ENCODE measurements at places on chromosomes 12 and 14. TPM values are rescaled to one million over a fixed set of nuclear protein-coding genes. Genes with fewer than 3 reads are reported as not detected.

GRCh38 chr12:47032644-47033043 lies 46.8 kb upstream of the PCED1B start:
- DNase-seq = peak; percentile 73

GRCh38 chr14:25381498-25381897 lies 331.6 kb upstream of the STXBP6 start:
- peak; percentile 5 for DNase-seq

GRCh38 chr14:38285962-38286361 lies 30.1 kb upstream of the CLEC14A start:
- no peak for DNase-seq

DNA sequence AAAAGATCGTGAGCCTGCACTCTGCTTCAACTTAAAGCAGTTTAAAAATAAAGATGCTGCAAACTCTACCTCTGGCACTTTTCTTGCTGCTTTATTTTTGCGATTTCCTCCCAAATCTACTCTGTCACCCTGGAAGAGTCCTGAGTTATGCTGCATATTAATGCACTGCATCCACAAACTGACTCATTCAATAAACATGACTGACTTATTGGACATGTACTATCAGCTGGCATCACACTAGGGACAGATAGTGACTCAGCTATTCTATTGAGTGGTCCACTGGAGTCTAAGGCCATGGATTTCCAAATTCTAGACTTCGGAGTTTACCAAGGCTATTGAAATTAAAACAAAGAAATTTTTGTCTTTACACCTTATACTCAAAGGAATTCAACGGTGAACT lies 90.7 kb upstream of the PTPRR start:
- DNase-seq = no peak

GRCh38 chr14:67240168-67240932 lies 885 bp upstream of the PALS1 start:
- DNase-seq = no peak

DNA sequence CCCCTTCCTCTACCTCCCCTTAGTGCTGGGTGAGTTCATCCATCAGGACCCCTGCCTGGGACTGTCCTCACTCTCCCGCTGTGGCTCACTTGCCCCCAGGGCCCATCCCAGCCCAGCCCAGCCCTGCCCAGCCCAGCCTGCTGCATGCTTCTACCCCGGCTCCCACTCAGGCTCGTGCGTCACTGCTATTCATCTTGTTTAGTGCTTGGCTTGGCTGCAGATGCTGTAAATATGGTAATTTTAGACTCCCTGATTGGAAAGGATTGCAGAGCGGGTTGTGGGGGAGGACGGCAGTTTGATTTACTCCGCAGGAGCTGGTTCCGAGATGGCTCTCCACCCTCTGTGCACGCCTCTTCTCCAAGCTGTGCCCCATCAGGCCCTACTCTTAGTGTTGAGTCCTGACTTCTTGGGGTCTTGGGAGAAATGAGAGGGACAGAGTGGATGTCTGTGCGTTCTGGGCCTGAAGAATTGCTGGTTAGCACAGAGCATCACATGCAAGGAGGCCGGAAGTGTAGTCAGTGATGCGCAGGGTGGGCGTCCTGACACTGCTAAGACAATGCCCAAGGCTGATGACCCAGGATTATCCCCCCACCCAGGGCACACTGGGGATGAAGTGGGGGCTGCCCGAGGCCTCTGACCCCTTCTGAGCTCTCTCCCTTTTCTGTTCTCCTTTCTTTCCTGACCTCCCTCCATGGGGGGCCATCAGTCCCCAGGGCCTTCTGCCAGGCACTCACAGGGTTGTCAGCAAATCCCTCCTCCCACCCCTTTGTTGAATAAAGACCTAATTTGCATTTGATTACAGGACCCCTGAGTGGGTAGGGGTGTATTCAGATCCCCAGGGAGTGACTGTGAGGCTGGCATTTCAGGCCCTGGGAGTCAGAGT lies 244.4 kb downstream of the ZFP36L1 start:
- DNase-seq = peak; percentile 98

DNA sequence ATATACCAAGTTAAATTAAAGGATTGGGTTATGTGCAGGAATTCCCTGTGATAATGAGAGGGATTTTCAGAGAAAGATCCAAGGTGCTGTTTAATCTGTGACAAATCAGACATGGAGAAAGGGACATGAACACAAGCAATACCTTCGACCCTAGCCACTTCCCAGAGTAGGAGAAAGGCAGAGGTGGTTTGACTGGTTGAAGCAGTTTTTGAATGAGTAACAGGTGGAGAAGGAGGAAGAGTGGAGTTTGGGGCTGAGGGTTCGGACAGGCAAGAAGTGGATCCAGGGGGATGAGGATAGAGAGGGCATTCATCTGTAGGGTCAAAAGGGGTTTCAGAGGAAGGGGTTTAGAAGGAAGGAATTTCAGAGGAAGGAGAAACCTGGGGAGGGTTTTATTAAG lies 27.4 kb upstream of the A2M start:
- DNase-seq = no peak

GRCh38 chr14:66038212-66038611 lies 448.0 kb upstream of the CCDC196 start:
- peak; percentile 5 for DNase-seq

DNA sequence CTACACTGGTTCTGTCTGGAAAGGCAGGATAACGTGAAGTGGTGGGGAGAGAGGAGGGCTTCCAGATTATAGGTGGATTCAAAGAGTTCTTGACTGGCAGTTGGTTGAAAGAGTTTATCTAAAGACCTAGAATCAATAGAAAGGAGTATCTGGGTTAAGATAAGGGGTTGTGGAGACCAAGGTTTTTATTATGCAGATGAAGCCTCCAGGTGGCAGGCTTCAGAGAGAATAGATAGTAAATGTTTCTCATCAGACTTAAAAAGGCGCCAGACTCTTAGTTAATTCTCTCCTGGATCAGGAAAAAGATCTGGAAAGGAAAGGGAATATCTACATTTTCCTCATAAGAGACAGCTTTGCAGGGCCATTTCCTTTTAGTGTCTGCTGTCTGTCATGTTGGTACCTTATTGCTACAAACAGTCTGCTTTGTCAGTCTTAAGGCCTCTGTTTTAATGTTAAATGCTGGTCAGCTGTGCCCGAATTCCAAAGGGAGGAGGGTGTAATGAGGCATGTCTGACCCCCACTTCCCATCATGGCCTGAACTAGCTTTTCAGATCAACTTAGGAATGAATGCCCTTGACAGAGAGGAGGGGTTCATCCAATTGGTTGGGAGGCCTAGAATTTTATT lies 401.3 kb downstream of the FUT8 start:
- DNase-seq = no peak

DNA sequence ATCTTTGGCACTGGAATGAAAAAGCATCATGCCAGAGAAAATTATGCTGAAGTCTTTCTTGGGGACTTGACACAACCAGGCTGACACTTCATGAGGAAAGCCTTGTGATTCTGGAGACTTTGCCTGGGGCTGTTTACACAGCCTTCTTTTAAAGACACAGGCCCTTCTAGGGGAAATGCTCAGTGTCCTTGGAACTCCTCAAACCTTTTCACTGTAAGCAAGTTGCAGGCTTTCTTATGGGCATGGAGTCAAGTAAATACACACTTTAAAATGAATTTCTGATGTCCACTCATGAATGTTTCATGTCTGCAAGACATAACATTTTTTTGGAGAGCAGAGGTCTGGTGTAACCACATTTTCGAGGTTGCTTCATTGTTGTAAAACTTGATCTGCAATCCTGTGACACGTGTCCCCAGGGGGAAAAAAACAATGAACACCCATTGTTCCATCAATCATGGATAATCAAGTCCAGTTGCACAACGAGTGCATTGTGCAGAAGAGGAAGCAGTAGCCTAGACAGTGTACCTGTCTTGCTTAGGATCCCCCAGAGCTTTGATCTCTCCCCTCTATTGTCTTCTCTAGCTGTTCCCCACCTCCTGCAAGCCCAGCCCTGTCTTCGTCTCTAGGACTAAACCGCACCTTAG lies 155.1 kb upstream of the PRICKLE1 start:
- peak; percentile 48 for DNase-seq

DNA sequence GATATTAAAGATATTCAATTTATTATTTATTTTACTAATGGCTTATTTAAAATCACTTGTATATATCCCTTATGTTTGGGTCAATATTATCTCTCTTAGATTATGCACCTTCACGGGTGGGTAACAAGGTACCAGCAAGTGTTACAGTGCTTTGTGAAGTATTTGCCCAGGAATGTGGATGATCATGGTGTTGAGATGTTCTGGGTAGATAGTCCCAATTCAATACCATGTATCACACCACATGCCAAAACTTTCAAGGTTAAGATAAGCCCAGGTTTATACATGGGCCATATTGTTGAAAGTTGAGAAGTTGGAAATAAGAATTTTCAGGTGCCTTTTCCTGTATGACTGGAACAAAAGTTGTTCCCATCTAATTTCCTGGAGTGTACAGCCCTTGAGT lies 131.3 kb upstream of the RASSF8 start:
- no peak for DNase-seq

GRCh38 chr12:105226219-105226618 lies 9.8 kb downstream of the APPL2 start:
- DNase-seq = peak; percentile 97

DNA sequence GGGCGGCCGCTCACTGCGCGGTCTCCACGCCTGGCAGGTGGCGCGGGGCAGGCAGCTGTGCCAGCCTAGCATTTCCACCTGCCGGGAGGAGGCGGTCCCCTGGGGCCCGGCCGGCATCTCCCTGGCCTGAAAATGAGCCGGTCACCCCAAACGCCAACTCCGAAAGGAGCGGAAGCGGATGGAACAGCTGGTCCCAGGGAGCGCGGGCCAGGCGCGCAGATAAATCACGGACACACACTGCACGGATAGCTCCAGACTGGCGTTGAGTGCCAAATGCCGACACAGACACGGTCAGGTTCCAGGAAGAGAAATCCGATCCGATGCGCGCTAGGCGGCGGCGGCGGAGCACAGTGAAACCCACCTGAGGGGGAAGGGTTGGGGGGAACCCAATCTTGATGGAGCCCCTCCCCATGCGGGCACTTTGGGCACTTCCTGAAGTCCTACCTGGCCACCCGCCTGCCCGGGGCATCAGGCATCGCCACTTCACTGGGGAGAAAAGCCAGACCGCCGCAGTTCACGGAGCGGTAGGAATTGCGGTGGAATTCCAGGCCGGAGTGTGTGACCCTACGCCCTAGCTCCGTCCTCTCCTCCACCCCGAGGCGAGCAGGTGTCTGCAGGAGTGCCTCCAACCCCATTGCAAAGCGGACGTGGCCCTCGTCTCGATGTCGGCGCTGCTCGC lies 624 bp upstream of the PLEKHD1 start:
- peak; percentile 83 for DNase-seq

ACVRL1 gene
- total RNA-seq = 65.0 TPM

C12orf43 gene
- total RNA-seq = 10.8 TPM

STON2 gene
- total RNA-seq = 34.5 TPM

RDH5 gene
- total RNA-seq = 22.0 TPM

IGF1 gene
- total RNA-seq = 26.5 TPM

MMP17 gene
- 4.0 TPM for total RNA-seq

TMBIM4 gene
- total RNA-seq = 76.9 TPM

HHIPL1 gene
- 2.3 TPM for total RNA-seq

RAB15 gene
- total RNA-seq = 15.7 TPM
